Gastroesophageal sphincter (tissue), 4 donors: ENCODE measurements at places on chromosomes 13 and 19.

DNA sequence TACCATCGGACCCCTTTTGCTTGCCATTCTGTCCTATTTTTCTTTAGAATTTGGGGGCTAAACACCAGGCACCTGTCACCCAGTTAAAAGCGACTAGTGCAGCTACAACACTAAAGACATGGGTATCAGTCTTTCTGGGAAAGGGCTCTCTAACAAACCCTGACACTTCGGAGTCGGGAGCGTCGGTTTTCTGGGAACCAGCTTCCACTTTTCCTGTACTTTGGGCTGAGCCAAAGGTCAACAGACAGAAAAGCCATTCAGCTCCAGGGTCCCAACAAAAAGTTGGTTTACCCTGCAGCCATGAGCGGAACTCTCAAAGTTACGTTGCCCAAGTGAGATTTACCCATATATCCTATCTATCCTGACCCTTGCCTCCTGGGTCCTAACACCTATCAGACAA, 337.0 kb upstream of the SLITRK5 start:
- ATAC-seq, result no peak

DNA sequence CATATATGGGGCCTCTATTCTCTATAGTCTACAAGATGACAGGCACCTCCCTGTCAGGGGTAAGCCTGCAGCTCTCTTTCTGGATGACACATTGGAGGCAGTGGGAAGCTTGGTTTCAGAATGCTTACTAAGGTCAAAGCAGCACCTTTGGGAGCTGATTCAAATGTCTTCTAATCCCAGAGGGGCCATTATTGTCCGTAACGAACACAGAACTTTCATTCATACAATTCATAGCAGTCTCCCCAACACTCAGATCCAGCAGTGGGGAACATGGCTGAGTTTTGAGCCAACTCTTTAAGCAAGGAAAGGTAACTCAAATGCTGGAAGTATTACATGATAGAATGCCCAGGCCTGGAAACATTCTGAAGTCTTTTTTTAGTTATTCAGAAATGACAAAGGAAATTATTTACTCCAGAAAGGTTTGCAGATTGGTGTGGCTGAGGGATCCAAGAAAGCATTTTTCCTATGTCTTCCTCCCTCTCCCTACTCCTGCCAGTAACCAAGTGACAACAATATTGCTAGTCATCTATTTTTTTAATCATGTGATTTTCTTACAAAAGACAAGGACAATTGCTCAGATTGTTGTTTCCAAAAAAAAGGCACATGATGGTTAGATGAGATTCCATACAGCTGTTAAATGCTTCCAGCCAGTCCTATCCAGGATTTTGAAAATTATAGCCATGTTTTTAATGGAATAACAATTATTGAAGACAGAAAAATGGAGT, 118.7 kb downstream of the FOXO1 start:
- ATAC-seq, result no peak

GRCh38 chr19:1839658-1840540, 8.4 kb downstream of the REXO1 start:
- no peak for ATAC-seq

DNA sequence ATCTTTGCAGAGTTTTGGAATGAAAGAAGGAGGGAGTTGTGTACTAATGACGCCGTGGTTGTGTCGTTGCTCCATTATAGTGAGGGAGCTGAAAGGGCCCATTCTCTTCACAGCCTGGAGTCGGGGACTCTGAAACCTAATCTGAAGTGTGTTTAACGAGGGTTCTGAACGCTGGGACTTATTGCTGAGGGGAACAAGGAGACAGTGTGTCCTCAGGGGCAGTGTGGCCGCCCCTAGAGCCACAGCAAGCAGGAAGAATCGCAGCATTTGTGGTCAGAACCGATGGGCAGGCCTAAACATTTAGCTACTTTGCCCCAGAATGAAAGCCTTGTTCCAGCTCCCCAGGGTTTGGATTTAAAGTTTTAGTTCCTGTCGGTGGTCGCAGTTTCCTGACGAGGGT, 156.4 kb upstream of the RNF113B start:
- no peak for ATAC-seq

- no peak for ATAC-seq
Measured at GRCh38 chr13:51612867-51613266, 28.6 kb downstream of the WDFY2 start.

DNA sequence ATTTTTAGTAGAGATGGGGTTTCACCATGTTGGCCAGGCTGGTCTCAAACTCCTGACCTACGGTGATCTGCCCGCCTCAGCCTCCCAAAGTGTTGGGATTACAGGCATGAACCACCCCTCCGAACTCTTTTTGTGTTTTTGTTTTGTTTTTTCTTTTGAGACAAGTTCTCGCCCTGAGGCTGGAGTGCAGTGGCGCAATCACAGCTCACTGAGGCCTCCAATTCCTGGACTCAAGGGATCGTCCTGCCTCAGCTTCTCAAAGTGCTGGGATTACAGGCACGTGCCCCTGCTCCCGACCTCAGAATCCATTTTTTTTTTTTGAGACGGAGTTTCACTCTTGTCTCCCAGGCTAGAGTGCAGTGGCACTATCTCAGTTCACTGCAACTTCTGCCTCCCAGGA, 11.4 kb downstream of the SIX5 start:
- ATAC-seq, result no peak

- no peak for ATAC-seq
Measured at GRCh38 chr13:31485651-31486051, 253.7 kb upstream of the RXFP2 start.

DNA sequence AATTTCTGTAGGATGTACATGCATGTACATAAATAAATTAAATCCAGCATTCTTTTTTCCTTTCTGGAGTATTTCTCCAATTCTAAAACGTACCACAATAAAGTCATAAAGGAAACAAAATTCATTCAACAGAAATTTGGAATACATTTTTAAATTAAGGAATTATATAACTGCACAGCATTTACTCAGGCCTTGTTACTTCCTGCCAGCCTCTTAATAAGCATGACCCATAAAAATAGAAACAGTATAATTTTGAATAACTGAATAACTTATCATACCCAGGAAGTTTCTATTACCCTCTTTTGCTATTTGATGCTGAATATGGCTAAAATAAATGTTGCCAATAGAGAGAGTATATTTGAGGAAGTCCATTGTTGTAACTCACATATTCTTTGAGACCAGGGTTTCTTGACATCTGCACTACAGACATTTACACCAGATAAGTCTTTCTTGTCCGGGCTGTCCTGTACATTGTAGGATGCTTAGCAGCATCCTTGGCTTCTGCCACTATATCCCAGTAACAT, 178.2 kb downstream of the KLF12 start:
- no peak for ATAC-seq

DNA sequence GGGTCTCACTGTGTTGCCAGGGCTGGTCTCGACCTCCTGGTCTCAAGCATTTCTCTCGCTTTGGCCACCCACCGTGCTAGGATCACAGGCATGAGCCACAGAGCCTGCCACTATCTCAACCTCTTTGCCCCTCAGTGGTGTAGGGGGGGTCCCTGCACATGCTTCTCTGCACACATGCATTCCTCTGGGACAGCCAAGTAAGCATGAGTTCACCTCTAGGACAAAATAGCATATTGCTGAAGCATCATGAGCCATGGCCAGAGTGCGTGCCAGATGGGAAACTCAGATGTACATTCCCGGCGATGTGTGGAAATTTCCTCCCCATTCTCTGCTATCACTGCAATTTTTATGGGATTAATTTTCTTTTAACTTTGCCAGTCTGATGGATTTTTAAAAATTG, 23.1 kb downstream of the CHAF1A start:
- no peak for ATAC-seq
